ENCODE measurements at places on chromosomes 12 and 14.
A peak's percentile ranks its signal among the peaks of the same experiment; 100 is the strongest.

DNA sequence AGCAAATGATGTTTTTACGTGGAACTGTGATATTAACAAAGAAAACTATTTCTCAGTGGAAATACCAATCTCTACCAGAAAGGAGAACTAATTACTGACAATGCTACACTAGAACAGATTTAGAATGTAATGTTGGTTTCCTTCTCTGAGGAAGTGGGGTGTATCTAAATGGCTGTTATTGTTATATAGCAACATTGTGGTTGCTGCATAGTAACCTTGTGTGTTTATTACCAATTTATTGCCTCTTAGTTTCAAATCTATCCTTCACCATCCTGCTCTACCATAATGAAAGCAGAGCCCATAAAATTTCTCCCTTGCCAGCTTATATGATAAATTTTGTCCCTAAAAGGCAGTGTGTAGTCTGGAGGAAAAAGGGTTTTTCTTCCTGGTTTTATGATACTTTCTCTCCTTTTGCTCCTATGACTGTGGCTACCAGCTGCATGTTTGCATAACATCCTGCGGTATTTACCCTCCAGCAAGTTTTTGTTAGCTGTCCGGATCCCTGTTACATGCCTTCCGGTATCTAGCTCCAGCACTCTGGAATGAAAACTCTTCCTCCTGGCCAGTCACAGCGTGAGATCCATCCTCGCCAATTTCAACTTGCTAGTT, 5.7 kb upstream of the KLRK1 start:
- peak; percentile 82 for DNase-seq

DNA sequence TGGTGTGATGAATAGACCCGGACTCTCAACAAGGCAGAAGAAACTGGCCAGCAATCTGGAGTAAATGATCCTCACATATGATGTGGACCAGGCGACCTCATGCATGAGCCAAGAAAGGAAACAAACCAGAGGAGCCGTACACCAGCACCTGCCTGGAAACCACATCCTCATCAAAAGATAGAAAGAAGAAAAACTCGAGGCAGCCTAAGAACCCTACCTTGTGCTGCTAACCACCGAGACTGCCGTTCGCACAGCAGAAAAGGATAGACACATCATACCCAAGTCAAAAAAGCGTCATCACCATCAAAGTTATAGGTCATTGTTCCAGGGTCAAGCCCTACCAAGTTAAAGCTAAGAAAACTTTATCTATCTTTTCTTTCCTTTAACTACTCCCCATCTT, 66.7 kb downstream of the RESF1 start:
- DNase-seq, result no peak

DNA sequence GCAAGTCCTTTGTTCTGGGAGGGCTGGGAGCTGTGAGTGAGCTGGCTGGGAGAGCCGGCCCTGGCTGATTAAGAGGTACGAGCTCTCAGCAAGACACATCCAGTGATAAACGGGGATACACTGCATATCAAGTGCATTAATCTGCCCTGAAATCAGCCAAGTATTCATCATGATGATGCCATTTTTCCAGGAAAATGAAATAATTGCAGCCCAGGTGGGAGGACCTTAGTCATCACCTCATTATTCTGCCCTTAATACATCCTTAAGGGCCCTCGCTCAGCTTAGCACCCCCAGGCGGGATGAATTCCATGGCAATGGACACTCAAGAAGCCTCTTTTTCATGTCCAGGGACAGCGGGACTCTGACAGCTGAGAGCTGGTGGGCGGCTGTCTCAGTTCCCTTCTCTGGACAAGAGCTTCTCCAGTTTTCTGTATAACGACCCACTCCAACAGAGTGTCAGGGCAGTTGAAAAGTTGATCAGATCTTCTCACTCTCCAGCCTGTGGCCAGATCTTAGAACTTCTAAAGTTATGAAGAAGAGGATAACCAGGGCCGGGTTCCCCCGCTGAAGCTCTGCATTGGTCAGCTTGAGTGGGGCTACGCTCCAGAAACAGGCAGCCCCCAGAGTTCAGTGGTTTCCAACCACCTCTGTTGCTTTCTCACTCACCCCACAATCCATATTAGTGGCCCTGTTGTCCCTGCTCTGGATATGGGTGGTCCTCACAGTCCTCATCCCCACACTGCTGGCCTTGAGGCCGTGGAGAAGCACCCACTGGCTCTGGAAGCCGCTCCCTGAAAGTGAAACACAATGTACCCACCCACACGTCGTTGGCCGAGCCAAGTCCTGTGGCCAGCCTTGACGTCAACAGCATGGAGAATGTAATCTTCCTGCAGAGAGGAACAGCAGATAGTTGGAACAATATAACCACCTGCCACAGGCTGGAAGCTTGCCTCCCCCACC, 306.2 kb upstream of the DIO3 start:
- DNase-seq, result no peak

DNA sequence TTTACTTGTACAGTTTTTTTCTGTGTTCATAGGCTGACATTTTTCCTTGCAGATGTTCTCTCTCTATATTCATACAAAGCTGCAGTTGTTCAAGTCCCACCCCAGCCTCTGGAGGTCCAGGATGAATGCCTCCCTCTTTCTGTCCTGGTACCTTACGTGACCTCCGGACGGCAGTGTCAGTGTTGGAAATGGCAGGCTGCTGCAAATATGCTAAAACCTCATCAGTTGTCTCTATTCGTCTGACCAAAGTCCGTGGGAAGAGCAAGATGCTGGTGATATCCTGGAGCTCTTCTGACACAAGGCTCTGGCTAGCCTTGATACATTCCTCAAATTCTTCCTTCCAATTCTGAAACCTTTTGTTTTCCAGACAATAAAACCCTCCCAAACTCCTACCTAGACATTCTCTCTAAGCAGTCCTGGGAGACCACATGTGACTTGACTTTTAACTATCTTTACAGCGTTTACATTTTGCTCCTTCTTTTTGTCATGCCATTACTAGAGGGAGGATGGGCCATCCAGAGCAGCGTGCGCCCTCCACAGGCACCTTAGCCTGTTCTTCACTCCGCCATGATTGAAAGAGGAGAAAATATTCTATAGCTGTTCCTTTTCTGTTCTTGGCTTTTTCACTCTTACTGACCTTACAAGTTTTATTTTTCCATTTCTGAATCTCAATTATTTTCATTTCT, 143.6 kb downstream of the RGS6 start:
- no peak for DNase-seq

DNA sequence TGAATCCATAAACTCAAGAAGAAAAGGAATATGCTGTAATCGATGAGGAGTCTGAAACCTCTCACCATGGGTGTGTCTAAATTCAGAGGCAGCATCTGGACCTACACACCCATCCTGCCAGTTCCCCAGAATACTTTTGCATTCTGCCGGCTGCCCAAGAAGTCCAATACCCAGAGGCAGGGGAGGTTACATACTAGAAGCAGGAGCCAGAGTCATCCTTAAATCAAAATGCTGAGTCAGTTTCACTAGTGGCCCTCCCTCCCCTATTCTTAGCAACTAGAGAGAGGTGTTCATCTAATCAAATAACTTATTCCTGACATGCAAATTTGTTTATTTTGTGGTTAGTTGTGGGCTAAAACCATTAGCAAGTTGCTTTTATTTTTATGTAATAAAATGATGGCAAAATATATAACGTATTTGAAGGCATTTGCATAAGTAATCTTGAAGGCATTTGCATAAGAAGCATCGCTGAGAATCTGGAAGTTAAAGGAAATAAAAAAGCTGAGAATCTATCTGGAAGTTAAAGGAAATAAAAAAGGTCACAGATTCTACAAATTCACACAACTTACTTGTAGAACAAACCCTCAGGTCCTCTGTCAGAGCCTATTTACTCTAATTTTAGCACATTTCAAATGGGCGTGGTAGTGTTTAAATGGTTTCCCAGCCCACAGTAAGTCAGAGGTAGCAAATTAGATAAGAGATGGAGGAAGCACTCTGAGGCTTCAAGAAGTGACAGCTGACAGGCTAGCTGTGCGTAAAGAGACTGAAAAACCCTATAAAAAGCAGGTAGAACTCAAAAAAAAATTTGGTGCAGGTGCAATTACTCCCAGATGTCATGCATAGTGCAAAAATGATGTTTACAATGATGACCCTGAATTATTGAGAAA, 7.8 kb downstream of the BHLHE41 start:
- no peak for DNase-seq

DNA sequence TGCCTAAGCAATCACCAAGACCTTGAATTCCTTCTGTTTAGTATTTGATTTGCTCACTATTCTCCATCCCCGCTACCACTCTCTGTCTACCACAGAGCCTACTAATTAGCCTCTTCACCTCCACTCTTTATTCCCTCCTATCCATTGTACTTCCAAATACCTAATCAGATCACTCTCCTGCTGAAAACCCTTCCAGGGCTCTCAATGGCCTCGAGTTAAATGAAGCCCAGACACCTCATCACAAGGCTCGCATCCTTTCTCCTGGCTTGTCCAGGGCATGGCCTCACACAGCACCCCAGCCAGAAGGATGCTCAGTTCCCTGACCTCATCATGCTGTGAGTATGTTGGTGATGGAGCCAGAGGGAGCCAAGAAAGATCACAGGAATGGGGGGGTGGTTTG, 71.4 kb upstream of the PRMT8 start:
- no peak for DNase-seq

- no peak for DNase-seq
These were observed 27.2 kb downstream of the NGB start for GRCh38 chr14:77243853-77244252.

- no peak for DNase-seq
These were observed 59.1 kb upstream of the NAP1L1 start for GRCh38 chr12:76143343-76144244.

DNA sequence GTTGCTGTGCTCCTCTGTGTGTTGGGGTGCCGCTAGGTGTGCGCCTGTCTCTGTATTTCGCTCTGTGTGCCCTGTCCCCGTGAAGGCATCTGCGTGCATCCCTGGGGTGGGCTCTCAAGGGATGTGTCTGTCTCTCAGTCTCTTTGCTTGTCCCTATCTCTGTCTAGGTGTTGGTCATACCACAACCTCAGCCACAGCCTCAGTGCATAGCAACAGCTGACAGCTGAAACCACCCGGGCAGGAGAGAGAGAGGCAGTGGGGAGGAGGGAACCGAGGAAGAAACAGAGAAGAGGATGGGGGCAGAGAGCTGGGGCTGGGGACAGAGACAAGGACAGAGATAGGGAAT, 953 bp upstream of the NXPH4 start:
- peak; percentile 28 for DNase-seq

DNA sequence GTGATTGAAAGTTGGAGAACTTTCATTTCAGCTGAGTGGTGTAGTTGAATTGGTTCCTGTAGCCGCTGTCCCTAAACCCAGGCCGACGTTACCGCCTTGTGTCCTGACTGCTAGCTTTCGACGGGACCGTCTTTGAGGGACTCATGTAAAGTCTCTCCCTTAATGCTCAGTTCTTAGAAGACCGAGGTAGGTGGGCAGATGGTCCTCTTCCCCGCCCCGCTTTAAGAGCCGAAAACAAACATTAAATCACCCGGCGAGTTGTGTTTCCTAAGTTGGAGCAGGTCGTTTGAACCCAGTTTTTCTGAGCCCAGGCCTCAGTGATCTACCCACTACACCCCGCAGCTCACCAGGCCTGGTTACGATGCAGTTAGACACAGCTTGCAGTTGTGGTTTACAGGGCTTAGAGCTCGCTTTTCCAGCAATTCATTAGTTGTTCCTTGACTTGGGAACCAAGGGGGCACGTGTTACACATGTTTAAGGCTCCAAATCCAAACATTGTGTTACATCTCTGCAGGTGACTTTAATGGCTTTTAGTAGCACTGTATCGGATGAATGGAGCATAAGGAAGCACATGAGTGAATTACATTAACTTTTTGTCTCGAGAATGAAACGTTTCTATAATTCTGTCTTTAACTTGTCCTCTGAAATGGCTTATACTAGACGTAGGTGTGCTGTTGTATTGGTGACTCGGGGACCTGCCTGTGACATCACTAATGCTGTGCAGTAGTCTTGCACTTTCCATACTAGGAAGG, 790 bp downstream of the NEDD1 start:
- DNase-seq, result peak; percentile 18

All from MG63 (cell line).